ENCODE measurements at places on chromosomes 6 and 20. TPM values are rescaled to one million over a fixed set of nuclear protein-coding genes. Genes with fewer than 3 reads are reported as not detected.

ULBP1 gene
- total RNA-seq, result not detected

DNA sequence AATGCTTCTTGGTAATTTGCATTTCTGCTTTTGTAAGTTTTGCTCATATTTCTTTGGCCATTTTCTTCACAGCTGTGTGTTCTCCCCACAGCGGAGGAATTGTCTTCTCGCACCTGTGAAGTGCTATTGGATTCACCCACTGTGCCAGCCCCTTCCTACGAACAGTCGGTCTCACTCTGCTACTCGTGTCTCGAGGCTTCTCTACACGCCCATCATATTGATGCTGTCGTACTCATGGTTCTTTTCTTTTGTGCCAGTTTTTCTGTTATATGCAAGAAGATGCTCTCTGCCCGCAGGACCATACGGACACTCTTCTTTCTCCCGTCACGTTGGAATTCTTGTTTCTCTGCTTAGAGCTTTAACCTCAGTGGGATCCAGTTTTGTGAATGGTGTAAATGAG lies 200.3 kb downstream of the DLL1 start:
- DNase-seq, result no peak

DNA sequence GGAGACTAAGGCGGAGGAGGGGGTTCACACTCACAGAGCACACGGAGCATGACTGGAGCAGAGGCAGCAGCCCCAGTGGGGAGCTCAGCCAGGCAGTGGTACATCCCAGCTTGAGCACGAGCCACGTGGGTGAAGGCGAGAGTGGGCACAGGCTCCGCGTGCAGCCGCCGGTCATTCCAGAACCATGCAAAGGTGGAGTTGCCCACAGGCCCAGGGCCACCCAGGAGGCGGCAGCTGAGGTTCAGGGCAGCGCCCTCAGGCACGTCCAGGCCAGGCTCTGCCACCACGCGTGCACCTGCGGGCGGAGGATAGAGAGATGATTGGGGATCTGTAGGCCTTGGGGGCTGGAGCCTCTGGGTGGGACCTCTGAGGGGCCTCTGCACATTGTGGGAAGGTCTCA lies 9.5 kb upstream of the ADAM33 start:
- no peak for DNase-seq

RFX6 gene
- 3.8 TPM for total RNA-seq

GRCh38 chr6:72624557-72625160 lies 2.8 kb downstream of the KCNQ5 start:
- no peak for DNase-seq

DNA sequence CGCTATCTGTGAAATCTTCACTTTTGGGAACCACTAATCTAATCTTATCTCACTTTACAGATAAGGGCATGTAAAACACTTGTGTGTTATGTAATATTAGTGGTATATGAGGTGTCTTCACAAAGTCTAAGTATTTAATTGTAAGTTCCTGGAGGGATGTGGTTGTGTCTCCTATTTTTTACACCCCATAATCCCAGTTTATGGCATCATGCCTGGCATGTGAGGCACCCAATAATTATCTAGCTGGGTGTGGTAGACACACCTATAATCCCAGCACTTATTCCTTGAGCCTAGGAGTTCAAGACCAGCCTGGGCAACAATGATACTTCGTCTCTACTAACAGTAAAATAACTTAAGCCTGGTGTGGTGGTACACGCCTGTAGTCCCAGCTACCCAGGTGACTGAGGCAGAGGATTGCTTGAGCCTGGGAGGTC lies 16.5 kb upstream of the TBCC start:
- peak; percentile 51 for DNase-seq

MRAP2 gene
- 4.8 TPM for total RNA-seq

DNA sequence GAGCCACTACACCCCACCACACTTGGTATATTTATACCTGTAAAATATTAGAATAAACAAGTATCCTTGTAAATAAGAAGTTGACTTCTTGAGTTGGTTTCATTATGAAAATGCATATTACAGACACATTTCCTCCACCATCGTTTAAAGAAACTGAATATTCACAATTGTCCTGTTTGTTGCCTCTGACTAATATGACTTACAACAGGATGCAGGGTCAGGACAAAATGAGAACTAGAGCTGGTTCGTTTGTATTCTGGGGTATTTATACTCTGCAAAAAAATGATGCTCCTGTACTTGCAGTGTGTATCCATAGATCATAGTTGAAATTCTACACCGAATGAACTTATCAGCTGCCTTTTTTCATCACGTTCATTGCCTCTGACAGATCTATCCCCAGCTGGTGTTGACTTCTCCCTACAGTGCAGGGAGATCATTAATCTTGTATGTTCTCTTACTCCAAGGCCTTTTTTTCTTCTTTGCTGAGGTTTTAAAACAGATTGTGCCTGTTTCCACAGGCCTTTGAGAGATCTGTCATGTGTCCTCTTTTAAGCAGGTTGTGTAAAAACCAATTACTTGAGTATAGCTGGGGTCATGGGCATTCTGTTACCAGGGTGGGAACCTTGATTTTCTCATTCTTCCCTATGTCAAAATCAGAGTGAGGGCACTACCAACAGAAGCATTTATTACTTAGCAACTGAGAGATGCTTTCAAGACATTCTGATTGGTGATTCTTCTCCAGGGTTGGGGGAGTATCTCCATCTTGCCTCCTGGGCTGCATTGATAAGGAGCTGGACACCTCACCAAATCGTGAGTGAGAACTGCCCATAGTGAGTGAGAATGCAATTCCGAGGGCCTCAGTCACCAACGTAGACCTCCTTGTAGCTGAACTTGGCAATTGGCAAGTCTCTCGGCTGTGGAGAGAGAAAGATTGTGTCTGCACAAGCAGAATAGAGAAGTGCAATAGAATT lies 78.8 kb upstream of the CD83 start:
- DNase-seq, result no peak

- DNase-seq, result no peak
Measured at GRCh38 chr6:158437571-158437970, 122.3 kb upstream of the TMEM181 start.

DNA sequence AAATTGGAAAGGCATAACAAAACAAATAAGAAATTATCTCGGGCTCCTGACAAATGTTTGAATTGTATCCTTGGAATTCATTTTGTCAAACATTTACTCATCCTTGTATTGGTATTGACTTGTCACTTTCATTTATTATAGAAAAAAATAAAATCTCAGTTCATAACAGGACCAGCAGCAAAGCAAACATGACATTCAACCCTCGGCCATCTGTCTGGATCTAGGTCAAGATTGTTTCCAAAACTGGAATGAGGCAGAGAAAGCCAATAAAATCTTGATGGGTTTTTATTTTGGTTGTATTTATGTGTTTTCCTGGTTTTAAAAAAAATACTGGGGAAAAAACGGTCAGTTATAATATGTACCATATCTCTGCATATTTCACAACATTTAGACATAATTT lies 42.9 kb upstream of the FABP7 start:
- DNase-seq, result no peak

- DNase-seq, result no peak
Measured at GRCh38 chr6:6026513-6027205, 19.9 kb upstream of the NRN1 start.

DNA sequence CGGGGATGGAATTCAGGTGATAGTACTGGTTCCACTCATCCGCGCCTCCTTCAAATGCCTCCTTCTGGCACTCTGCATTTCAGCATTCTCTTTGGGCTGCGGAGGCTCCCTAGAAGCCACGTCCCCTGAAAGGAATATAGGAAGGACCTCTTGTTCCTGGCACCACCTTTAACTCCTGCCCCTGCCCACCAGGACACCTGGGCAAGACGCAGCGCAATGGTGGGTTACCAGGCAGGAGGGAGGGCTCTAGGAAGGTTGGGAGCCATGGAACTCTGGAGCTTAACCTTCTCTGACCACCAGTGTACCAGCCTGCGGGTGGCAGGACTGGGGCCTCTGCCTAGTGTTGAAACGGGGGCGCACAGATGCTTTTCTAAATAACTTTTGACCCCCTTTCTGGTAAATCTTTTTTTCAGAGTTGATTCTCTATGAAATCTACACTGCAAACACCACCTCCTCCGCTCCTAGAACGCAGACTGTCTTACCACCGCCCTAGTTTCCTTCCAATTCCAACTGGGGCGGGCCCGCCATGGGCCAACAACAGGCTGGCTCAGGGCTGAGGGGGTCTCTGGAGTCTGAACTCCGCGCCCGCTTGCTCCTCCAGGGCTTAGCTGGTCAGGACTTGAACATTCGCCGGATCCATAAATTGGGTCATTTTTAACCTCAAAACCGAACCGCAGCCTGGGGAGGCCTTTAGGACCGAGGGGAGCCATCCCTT lies 871 bp upstream of the SYNDIG1 start:
- no peak for DNase-seq

GRCh38 chr6:33064723-33065122 lies 8.7 kb downstream of the HLA-DPA1 start:
- no peak for DNase-seq

DNA sequence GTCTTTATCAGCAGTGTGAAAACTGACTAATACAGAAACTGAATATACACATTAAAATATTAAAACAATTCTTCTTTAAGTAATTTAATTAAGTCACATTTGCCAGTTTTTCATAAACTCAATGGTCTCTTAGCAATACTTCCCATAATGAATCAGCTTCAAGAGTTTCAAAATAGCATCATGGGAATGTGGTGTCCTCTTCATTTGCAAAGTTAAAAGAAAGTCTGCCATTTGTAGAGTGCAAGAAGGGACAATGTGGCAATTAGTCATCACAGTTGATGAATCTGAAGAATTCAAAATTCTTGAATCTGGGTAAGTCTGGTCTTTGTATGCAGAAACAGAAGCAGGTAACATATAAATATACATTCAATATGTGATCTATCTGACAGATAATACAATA lies 38.7 kb downstream of the SYNE1 start:
- no peak for DNase-seq

DNA sequence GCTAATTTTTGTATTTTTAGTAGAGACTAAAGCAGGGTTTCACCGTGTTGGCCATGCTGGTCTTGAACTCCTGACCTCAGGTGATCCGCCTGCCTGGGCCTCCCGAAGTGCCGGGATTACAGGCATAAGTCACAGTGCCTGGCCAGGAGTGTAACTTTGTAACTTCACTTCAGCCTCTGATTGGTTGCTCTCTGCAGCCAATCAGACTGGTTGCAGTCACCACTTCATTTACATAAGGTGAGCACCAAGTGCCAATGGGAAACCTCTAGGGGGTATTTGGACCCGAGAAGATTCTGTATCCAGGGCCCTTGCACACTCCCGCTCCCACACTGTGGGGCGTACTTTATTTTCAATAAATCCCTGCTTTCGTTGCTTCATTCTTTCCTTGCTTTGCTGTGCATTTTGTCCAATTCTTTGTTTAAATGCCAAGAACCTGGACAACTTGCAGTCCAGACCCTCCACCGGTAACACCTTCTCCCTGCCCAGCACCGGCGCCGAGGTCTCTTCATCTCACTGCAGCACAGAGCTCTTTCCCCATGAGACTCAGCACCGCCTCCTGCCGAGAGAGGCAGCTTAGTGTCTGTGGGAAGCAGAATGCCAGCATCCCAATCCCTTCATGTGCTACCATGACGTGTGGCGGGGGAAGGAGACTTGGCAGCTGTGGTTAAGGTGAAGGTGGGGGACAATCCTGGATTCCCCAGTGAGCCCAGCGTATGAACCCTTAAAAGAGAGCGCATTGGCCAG lies 14.0 kb upstream of the MRGBP start:
- DNase-seq, result no peak

- DNase-seq, result no peak
Measured at GRCh38 chr6:39268721-39269120, 39.4 kb upstream of the KCNK5 start.

- DNase-seq, result no peak
Measured at GRCh38 chr6:81772741-81773140, 20.3 kb upstream of the TENT5A start.

SLC22A16 gene
- not detected for total RNA-seq

GRCh38 chr6:47852727-47853126 lies 70.9 kb downstream of the OPN5 start:
- DNase-seq, result no peak

- peak; percentile 11 for DNase-seq
Measured at GRCh38 chr20:39210341-39211036, 248.3 kb downstream of the DHX35 start.

EPHA7 gene
- total RNA-seq, result 22.8 TPM

All from transverse colon (tissue), 4 donors.